Vein endothelial cell (primary cell): ENCODE measurements at places on chromosomes 7 and 10. TPM values are rescaled to one million over a fixed set of nuclear protein-coding genes. Genes with fewer than 3 reads are reported as not detected.

The FXYD4 gene
- not detected in 2 replicates for total RNA-seq

The ITGB8 gene
- 7.2 and 9.8 TPM in 2 replicates for total RNA-seq

The IDI2 gene
- total RNA-seq, result not detected in 2 replicates

The MYH16 gene
- total RNA-seq, result 0.33 and 0.38 TPM in 2 replicates

The WDR86 gene
- total RNA-seq, result not detected in 2 replicates

The ALDH18A1 gene
- 82.6 and 92.1 TPM in 2 replicates for total RNA-seq

The LRRC18 gene
- not detected in 2 replicates for total RNA-seq

The ATOH7 gene
- not detected in 2 replicates for total RNA-seq

The INSYN2A gene
- total RNA-seq, result 0.10 TPM in 1 of 2 replicates, not detected in the other

The SEMA4G gene
- 1.9 and 2.9 TPM in 2 replicates for total RNA-seq

The C7orf33 gene
- total RNA-seq, result not detected in 2 replicates

The SPDYE2 gene
- total RNA-seq, result not detected in 2 replicates

The ADAM22 gene
- total RNA-seq, result 0.33 and 0.86 TPM in 2 replicates

The CRCP gene
- 39.5 and 42.1 TPM in 2 replicates for total RNA-seq

The NUTM2A gene
- 0.48 and 0.65 TPM in 2 replicates for total RNA-seq

The MYOZ1 gene
- not detected in 2 replicates for total RNA-seq

The INA gene
- total RNA-seq, result 0.33 and 0.48 TPM in 2 replicates

The IFIT1 gene
- 1.3 and 1.6 TPM in 2 replicates for total RNA-seq

The IFIT1B gene
- not detected in 2 replicates for total RNA-seq

The SLF2 gene
- total RNA-seq, result 24.2 and 31.4 TPM in 2 replicates

The FBXO24 gene
- total RNA-seq, result 0.19 and 0.65 TPM in 2 replicates

The ZNF239 gene
- 1.1 and 2.6 TPM in 2 replicates for total RNA-seq

The SYT15 gene
- 0.10 and 0.65 TPM in 2 replicates for total RNA-seq

The GALNT17 gene
- total RNA-seq, result not detected in 2 replicates

The UTF1 gene
- total RNA-seq, result not detected in 2 replicates

The SPDYE8 gene
- not detected in 2 replicates for total RNA-seq

The ZNF783 gene
- total RNA-seq, result 6.9 and 9.8 TPM in 2 replicates

The RTKN2 gene
- 0.33 and 1.1 TPM in 2 replicates for total RNA-seq

The CLDN3 gene
- 0.98 TPM in 1 of 2 replicates, not detected in the other for total RNA-seq

The AKR1C8 gene
- not detected in 2 replicates for total RNA-seq

The NRP1 gene
- 219 and 351 TPM in 2 replicates for total RNA-seq
